Stimulated activated CD8-positive, alpha-beta memory T cell treated with anti-CD3 and anti-CD28 coated beads, Interleukin-7, amount 100 ng/mL, for 48 hours (primary cell): ENCODE measurements at places on chromosomes 4 and X.

DNA sequence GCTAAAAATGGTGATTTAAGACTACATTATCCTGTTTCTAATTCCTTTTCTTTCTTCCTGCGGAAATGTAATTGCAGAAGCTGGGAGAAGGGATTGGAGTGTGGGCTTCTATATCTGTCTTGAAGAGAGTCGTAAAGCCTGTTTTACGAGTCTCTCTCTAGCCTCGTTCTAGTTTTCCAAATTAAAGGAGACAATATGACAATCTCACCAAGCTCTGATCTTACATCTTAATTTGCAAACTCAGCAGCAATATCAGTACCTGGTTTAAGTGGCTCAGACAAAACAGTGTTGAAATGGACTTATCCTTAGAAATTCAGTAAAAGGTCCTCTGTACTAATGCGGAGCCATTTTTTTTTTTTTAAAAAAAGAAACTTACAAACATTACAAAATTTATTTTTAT lies 349.5 kb upstream of the HAND2 start:
- no peak for DNase-seq

GRCh38 chr4:83331956-83332355 lies 2.7 kb downstream of the HPSE start:
- no peak for DNase-seq

- no peak for DNase-seq
Observed at GRCh38 chr4:79311279-79311678, 14.6 kb downstream of the NAA11 start.

- DNase-seq: no peak
Observed at GRCh38 chr4:167475951-167476350, 241.7 kb upstream of the SPOCK3 start.

GRCh38 chrX:48910926-48911411 lies 477 bp downstream of the SLC35A2 start:
- no peak for DNase-seq

DNA sequence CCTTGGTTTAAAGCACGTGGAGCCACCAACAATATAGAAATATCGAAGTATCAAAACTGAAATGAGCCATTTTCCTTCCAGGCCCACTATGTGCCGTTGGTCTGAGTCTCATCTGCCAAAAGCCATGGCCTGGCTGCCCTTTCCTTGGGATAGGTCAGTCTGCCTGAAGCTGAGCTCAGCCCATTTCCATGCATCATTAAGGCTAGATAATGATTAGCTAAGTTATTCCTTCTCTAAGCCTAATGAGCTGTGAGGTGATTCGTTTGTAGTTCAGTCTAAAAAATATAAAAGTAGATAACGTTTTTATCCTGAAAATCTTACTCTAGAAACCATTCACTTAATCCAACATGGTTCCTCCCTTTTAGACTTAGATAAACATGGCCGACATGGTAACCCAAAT lies 936.2 kb upstream of the LCORL start:
- DNase-seq: no peak

DNA sequence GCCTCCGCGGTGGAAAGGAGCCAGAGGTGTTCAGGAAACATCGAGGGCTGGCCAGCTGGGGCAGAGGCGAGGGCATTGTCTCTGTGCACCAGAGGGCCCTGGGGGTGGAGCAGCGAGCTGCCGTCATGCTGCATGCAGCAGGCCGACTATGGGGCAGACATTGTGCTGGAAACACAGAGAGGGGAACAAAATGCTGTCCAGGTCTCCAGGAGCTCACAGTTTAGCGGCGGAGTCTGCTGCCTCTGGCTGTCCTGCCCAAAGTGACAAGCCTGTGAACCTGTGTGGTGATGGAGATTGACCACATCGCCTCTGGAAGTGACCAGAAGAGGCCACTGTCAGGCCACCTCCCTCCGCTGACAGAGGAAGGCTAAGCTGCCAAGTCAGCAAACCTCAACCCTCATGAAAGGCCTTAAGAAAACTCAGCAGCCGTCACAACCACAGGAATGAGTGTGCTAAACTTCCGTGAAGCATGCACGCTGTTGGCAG lies 20.1 kb upstream of the SASH3 start:
- DNase-seq: peak; percentile 53

DNA sequence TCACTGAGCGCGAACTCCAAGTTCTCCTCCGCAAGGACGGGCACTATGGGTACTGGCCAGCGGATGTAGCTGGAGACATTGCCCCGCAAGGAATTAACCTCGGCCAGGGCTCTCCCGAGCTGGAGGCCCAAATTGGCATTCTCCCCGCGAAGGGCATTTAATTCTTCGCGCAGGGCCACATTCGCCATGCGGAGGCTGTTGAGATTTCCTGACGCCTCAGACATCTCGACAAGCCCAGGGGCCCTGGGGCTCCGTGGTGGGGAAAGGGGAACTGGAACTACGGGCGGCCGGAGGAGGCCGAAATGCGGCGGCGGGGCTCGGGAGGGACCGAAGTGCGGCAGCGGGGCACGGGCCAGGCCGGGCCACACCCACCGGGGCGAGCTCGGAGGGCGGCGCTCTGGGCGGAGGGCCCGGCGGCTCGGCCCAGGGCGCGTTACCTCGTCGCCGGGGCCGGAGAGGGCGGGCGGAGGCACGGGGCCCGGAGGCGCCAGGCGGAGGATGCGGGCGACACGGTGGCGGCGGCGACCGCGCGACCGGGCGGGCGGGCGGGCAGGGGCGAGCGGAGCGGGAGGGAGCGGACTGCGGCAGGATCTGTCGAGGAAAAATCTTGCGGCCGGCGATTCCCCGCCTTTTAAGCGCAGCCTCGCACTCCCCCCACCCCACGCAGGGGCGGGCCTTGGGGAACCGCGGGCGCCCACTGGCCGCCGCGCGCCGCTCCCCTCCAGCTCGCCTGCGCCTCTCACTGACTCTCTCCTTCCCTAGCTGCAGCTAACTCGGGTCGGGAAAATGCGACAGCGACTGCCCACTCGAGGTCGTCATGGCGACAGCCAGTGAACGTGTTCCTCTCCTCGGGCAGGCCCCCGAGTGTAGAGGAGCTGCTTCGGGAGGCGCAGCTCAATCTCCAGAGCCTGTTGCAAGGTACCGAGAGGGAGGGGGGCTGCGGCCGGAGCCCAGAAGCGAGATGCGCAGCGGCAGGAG lies at the start of gene RTL5:
Gene RTL5 (minus strand): TSS at position 599 of the 978 bp plus-strand sequence.
- DNase-seq: peak; percentile 20

DNA sequence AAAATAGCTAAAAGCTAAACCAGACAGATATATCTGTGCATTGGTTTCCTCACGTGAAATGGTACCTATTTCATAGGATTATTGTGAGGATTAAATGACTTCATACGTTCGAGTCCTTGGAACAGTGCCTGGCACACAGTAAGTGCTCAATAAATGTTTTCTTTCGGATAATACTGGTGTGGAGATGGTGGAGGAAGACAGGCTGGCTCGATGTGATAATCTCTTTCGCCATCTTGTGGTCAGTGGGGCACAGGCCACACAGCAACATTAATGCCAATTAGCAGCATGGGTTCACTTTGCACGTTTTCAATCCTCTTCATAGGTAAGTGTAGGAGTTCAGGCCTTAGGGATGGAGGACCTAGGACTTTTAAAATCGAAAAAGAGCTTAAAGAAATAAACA lies 9.3 kb downstream of the PAGE4 start:
- no peak for DNase-seq

DNA sequence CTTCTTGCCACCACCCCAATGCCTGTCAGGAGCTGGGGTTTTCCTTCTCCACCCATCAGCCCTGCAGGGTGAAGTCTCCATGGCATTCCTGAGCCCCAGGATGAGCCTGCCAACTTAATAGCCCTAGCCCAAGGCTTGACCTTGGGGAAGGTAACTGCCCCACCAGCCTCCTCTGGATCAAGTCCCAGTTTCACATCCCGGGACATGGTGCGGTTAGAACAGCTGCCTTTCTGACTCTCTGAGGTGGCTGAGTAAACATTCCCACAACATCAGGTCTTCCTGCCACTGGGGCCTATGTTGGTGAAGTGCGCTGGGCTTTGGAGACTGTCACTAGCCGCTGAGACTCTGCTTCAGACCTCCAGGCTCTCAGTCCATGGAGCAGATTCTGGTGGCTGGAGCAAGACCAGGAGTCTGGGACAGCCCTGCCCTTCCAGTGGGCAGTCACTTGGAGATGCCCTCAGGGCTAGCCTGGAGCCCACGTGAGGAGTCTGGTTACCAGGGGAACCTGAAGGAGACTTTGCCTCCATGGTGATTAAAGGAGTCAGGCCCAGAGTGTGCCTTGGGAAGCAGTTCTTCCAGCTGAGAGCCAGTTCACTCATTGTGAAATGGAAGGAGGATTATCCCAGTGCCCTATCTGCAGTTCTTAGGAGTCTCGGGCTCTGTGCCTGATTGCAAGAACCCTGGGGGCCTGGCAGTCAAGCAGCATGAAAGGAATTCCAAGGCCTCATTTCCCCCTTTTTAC lies 56.8 kb downstream of the SMIM20 start:
- DNase-seq: no peak

DNA sequence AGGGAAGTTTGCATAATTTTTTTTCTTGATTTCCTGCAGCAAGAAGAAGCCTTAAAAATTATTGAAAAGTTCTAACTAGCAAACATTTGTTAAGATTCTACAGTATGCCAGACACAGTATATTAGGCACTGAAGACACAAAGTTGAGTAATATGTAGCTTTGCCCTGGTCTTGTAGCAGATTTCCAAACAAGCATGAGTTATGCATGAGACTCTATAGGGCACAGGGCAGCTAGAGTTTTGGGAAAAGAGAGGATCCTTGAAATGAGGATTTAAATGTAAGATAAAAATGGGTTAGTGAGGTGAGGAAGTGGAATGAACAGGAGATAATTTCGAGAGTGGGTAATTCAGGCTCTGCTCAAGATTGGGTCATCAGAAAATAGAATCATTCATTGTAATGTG lies 8.6 kb upstream of the GPRIN3 start:
- no peak for DNase-seq

- no peak for DNase-seq
Observed at GRCh38 chr4:123749383-123749782, 352.8 kb downstream of the SPRY1 start.

GRCh38 chr4:91681544-91681943 lies 622.2 kb upstream of the GRID2 start:
- no peak for DNase-seq

DNA sequence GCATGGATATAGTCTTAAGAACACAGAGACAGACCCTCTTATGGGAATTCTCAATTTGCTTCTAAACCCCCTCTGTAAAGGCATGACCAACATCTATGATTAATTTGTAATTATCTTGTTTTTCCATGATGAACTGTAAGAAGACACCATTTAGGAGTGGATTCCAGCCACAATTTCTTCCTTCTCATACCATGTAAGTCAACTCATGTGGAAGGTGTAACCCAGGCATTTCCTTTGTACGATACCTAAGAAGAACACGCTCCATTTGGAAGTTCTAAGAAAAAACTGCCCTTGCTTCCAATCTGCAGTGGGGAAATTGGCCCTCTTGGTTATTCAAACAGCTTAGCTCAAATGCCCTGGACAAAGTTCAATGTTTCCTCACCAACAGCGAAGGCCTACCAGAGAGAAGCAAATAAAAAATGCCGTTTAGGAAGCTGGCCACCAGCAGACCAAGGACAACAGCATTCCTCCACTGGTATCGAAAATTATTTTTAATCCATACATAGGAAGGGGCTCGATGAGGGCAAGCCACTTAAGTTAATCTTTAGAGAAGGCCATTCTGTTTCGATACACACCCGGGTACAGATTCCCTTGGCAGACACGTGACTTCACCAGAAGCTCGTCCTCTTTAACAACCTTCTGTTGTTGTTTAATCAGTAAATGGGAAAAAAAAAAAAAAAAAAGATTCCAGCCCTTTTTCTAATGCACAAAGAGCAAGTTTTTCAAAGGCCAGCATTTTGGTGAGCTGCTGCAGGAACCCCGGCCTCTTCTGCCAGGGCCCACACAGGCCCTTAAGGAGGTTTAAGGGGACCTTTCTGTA lies 2.6 kb downstream of the DHRSX start:
- DNase-seq: no peak
